ENCODE measurements at places on chromosomes 3 and 15.

DNA sequence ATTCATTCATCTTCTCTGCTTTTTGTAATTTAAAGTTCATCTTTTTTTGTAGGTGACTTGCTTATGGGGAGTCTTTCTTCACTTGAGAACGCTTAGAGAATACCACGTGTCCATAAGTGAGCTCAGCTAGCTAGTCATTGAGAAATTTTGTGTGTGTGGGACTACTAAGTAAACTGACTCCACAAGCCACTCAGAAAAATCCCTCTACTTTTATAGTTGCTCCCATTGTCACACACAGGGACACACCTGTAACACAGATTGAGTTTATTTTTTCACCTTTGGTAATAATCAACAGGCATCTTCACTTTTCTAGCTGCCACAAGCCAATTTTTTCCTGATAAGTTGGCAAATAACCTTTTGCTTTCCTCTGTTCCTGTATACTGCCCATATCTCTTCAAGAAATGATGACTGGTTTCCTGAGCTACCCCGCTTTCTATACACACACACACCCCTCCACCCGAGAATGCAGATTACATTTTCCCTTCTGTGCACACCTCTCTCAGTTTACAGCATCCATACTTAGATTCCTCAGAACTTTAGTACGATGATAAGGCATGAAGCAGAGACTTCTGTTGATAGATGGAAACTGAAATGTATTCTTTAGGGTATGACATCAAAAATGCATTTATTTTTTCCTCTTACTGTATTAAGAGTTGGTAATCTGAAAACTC, 4.6 kb downstream of the TSC22D2 start:
- DNase-seq: peak; percentile 67

GRCh38 chr3:16449369-16449768, 64.1 kb downstream of the RFTN1 start:
- DNase-seq: no peak

DNA sequence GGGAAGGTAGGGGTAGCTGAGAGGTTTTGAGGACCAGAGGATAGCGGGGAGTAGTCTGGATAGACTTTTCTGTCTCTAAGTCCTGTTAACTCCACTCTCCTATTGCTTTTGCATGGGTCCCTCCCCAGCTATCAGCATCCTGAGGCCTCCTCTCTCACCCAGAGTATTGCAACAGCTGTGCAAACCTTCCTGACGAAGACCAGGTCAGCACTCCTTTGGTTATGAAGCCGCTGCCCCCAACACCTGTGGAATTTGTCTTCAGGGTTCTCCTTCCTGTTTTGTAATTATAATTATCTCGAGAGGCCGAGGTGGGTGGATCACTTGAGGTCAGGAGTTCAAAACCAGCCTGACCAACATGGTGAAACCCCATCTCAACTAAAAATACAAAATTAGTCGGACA, 24.8 kb downstream of the TYRO3 start:
- no peak for DNase-seq

- no peak for DNase-seq
Observed at GRCh38 chr3:187726564-187726963, 18.7 kb downstream of the BCL6 start.

DNA sequence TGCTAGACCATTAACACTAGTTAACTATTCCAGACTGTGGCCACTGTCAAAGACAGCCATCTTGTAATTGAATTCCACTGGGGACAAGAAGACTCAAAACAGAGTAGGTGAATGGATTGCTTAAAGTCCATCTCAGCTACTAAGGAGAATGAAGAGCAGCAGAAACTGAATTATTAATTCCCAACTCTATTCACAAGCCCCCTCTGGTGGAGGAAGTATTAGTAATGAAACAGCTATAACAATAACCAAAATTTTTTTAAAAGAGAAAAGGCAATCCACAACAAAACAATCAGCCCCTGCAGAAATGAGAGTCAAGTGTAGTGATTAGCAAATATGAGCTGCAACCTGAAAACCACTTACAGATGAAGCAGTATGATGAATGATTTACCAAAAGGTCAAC, 302.8 kb downstream of the FHIT start:
- peak; percentile 3 for DNase-seq

DNA sequence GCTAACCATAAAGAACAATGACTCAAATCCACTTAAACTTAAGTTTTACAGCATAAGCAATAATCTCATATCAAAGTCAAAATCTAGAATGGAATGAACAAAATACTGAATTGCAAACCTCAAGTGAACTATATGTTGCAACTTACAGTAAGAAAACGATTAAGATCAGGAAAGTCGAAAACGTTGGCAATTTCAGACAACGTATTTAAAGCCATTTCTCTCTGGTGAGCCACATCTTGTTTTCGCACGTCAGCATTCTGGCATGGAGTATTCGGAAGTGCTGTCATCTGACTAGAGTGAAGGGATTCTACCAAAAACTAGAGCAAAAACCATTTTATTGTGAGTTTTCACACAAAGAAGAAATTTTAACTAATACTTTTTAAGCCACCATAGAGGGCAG, 28.5 kb downstream of the ATR start:
- DNase-seq: no peak

GRCh38 chr15:41792000-41792637, 17.8 kb downstream of the MAPKBP1 start:
- DNase-seq: no peak

DNA sequence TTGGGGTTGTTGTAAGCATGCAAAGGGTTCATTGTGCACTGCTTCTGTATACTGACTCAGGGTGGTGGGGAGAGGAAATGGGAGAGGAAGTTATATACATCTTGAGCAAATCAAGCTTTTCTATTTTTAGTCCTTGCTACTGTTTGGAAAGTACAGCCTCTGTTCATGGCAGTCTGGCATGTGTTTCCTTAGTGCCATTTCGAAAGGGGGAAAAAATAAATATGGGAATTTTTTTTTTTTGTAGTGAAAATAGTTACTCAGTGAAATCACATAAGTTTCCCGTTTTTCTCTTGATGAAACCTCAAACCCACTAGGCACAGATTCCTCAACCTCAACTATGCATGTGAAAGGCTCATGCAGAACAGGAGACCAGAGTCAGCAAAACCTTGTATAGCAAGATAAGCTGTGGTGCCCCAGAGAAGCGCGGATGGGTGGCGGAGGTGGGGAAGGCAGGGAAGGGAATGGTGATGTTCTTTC, 353.3 kb downstream of the LPP start:
- peak; percentile 25 for DNase-seq

DNA sequence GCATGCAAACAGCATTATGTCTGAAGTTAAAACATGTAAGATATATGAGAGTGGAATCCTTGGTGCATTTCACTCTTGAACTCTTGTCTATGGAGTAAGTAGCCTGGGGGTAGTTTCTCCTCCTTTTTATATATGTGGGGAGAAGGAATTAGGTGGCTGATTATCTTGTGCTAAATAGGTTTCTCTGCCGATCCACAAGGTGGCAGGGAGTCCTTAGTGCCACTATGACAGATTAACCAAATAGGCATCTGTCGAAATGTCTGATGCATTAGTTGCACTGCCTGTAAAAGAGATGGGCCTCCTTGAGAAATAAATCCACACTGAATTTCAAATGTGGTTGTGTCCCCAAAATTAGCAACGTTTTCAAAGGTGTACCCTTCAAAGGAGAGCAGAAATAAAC, 170.1 kb downstream of the CNTN4 start:
- DNase-seq: no peak

- peak; percentile 32 for DNase-seq
Observed at GRCh38 chr3:50610181-50610971, 1.2 kb downstream of the CISH start.

DNA sequence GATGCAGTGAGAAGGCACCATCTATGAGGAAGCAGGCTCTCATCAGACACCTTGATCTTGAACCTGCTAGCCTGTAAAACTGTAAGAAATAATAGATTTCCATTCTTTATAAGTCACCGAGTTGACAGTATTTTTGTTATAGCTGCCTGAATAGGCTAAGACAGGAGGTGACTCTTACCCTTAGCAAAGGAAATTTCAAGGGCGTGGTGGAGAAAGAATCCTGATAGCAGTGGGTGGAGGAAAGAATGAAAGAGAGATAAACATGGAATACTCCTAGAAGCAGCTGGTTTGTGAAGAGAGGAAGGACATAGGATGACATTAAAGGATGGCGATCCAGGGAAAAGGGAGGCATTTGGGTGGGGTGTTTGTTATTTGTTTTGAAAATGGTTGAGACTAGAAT, 41.4 kb downstream of the SIDT1 start:
- DNase-seq: no peak

DNA sequence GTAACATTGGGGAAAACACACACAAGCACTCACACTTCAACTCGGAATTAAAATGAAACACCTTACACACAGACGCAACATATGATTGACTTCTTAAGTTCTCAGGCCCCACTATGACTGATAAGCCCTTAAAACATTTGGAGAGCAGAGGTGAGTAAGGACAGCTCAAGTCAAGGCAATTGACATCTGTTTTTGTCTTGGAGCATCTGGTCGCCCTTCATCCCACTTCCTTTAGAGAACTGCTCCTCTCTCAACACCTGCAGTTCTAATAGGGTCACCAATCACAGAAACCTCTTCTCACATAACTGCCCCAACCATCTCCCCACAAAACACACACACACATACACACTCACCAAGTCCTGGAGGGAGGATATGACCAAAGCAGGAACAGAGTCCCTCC, 43.4 kb downstream of the ERC2 start:
- DNase-seq: no peak

DNA sequence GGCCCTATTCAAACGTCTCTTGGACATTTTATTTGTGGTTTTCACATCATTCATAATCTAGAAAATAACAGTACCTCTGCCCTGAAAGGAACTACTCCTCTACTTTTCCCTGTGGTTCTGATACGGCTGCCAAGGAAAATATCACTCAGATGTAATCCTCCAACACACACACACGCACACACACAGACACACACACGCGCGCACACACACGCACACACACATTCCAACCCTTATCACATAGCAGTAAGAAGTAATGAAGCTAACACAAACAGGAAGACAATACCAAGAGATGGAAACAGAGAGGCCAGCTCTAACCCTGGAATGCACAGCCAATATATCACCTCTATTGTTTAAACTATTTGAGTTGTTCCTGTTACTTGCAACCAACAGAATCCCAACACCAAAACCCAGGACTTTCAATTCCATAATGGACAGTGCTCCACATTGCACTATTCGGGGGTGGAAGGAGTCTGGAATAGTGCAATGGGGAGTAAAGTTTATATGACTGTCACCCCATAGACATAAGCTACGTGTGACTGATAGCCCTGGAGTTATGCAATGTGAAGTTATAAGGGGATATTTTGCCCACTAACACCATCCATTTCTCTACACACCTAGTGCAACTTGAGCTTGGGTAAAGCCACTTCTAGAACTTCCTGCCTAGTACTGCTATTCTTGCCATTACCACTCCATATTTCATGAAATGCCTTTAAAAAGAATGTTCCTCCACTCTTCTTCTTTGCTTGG, 71.3 kb upstream of the FNDC3B start:
- no peak for DNase-seq

DNA sequence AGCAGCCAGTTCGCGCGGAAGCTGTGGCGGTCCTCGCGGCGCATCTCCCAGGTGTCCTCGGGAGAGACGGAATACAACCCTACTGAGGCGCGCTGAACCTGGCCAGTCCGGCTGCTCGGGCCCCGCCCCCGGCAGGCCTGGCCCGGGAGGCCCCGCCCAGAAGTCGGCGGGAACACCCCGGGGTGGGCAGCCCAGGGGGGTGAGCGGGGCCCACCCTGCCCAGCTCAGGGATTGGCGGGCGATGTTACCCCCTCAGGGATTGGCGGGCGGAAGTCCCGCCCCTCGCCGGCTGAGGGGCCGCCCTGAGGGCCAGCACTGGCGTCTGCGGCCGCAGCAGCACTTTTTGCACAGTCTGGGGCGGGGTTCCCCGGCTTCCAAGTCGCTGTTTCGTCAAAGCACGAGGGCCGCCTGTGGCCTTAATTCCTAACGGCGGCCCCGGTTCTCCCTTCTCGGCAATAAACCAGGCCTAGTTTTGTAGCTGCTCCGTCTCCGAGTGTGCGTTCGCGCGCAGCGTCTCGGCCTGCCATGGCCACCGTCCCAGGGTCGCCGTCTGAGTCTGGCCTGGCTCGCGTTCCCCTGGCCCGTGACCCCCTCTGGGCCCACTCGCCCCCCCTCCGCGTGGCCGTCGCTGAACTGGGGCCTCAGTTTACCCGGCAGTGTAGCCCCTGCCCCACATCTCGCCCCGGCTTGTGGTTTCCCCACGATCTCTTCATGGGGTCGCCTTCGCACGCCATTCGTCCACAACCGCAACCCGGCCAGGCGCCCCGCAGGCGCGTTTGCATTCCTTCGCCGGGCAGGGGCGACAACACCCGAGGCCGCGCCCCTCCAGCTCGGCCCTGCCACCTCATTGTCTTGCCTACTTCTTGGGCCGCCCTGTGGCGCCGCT, 30.0 kb downstream of the NBEAL2 start:
- DNase-seq: no peak

GRCh38 chr3:134323966-134324962, 50.0 kb downstream of the AMOTL2 start:
- DNase-seq: no peak

- DNase-seq: peak; percentile 82
Observed at GRCh38 chr3:19931180-19931692, 2.8 kb downstream of the EFHB start.

GRCh38 chr15:68411343-68411675, 20.7 kb downstream of the ITGA11 start:
- no peak for DNase-seq

DNA sequence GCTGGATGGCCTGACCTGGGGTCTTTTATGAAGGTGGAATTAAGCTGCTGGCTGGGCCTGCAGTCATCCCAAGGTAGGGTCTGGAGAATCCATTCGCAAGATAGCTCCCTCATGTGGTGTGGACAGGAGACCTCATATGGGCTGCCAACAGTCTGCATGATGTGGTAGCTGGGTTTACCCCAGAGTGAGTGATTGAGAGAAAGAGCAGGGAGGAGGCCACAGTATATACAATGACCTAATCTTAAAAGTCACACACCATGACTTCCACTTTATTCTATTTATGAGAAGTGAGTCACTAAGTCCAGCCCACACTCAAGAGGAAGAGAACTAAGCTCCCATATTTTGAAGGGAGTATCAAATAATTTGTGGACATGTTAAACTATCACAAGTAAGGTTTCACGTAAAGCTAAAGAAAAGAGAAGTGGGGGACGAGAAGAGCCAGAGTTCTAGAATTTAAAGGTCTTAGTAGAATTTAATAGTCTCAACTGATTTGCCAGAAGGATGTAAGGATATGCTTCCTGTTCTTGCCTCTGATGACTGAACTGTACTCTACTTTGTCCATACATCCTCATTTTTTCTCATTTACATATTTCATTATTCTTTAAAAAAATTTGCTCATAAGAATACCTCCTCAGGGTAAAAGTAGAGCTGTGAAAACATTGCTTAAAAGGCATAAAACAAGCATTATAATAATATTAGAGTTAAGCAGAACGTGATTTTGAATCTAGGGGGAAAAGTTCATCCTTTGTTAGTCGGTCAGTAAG, 184.4 kb downstream of the PEX5L start:
- peak; percentile 54 for DNase-seq

DNA sequence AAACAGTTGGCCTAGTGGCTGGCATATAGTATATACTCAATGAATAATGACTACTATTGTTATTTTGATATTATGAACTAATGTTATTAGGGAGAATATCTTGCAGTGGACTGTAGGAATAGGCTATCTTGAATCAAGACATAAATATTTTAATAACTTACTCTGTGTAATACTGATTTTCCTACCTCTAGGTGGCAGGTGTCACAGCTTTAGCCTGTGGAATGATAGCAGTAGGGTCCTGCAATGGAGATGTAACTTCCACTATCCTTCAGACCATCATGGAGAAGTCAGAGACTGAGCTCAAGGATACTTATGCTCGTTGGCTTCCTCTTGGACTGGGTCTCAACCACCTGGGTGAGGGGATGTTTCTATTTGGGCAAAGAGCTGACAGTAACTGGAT, 6.5 kb downstream of the PSMD2 start:
- peak; percentile 38 for DNase-seq

- no peak for DNase-seq
Observed at GRCh38 chr3:15477951-15478639, 43.4 kb downstream of the COLQ start.
